ENCODE measurements at places on chromosomes 12 and 14.

GRCh38 chr14:66959437-66960050, 229.7 kb upstream of the GARIN2 start:
- no peak for DNase-seq

DNA sequence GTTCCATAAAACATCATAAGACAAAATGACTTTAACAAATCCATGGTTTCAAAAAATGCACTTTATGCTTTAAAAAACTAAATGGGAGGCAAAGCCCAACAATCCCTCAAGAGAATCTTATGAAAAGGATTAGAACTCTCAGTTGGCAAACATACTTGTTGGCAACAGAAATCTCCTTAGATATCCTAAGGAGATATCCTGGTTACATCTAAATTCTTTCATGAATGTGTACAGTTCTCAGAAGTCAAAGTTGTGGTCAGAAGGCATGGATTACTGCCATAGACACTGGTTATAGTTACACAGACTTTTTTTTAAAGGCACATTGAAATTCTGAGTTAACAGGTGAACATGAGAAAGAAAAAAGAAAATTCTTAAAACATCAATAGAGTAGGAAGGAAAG, 17.5 kb upstream of the ISM2 start:
- DNase-seq = no peak

DNA sequence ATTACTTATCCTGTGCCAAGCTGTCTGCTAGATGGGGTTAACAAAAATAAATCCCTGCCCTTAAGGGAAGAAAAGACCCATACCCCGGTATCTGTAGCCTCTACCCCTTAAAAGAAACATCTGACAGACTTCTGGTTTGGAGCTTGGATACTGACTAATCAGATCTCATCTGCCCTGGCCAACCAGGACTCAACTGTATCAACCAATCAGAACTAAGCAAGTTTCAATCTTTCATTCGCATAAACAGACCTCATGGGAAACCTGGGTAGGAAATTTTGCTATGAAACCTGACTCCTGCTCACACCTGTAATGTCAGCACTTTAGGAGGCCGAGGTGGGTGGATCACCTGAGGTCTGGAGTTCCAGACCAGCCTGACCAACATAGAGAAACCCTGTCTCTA, 26.4 kb upstream of the PRMT8 start:
- no peak for DNase-seq

DNA sequence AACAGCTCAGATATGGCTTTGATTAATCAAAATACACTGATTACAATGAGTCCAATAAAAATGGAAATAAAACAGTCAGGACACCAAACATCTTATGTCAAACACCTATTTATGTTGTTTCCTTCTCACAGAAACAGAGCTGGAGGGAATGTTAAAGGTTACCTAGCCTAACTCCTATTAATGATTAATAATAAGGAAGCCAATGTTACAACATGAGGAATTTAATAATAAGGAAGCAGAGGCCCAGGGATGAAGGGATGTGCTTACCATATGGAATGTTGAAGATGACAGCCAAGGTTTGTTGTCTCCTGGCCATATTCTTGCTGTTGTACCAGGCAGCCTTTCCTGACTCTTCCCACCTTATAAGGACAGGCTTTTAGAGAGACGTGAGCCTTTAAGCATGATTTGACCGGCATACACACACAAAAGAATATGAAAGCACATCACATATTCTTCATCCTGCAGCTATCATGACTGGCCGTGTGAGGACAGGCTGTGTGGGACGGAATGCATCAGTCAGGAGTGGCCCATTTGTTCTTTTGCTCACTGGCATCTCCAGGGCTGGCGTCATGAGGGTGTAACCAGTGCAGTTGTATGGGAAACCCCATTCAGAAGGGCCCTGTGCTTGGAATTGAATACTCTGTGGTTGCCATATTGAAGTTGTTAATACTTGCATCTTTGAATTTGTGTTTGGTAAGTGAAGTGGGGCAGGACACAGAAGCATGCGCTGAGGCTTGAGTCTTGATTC, 3.1 kb upstream of the GPRC5D start:
- DNase-seq = no peak

DNA sequence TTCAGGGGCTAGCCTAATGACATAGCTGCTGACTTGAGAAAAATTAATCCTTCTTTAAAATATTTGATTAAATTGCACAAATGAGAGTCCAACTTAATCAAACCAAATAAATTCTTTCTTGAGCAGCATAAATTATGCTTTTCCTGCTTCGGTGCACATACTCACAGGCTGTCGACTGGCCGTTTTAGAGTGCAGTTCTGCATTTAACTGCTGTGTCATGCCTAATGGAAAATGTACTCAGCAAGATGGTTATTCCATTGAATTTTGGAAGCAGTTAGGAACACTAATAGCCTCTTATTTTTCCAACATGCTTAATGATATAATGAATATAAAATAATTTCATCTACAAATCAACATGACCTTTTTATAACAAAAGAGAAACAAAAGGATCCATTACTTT, 266.1 kb upstream of the LRIG3 start:
- DNase-seq = peak; percentile 33

DNA sequence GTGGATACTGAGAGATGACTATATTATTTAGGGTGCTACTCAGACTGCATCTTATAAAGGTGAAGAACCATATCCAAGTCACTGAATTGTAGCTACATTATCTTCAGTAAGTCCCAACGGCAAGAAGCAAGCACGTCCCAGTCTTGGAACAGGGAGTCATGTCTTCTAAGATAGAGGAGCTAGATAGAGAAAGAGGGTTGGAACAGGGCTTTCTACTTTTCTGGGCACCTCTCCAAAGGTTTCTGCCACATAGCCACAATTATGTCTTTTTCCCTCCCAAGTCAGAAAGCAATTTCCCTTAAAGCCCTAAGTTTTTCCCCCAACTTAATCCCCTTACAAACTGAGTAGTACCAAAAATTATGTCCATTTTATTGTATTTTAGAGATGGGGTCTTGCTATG, 22.4 kb downstream of the MAPK1IP1L start:
- no peak for DNase-seq

DNA sequence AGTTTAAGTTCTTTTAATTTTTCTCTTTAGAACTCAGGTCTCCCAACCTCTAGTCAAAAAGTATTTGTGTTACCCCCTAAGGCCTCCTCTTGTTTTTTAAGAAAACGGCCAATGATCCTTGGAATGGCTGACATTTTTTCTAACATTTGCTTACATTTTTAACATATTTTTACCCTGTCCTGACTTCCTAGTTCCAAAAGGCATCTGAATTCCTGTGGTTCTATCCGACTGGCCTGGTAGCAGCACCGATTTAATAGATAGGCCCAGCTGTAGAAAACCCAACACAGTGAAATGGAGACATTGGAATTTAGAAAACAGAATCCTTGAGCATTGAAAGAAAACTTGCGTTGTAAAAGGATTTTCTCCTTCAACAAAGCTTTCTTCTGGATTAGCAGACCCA, 134.7 kb upstream of the GSC start:
- no peak for DNase-seq

- DNase-seq = no peak
Measured at GRCh38 chr14:85536833-85537190, 6.9 kb downstream of the FLRT2 start.
